Lung microvascular endothelial cell (primary cell): ENCODE measurements at places on chromosomes 2 and 18.

DNA sequence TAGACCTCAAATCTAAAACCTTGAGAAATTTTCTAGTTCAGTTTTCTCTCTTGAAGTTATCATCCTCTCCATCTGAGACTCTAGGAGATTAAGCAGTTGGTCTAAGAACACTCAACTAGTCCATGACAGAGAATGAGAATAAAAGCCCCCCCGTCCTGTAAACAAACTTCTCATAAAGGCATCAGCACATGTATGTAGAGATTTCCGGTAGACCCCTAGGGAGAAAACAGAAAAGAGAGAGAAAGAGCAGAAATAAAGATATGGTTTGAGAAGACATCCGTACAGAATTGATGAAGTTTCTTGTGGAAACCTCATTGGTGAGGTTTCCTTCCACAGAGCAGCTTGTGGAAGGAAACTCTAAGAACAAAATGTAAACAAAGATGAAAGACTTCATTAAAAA lies 3.2 kb upstream of the GPR155 start:
- DNase-seq = no peak

DNA sequence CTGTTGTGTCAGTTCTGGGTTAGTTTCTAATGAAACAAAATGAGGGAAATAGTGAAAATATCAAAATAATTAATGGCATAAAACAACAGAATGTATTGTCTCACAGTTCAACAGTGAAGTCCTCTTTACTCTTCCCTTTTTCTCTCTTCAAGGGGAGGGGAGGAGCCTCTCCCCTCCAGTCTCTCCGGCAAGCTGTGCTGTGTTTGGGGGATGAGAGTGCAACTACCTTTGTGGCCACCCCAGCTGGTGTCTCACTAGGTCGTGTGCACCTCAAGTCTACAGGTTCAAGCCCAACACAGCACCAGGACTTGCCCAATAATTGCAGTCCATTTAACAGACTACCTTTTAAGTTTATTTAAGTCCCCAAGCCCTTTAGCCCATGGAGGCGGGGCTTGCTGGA lies 271.7 kb upstream of the DOK6 start:
- no peak for DNase-seq

DNA sequence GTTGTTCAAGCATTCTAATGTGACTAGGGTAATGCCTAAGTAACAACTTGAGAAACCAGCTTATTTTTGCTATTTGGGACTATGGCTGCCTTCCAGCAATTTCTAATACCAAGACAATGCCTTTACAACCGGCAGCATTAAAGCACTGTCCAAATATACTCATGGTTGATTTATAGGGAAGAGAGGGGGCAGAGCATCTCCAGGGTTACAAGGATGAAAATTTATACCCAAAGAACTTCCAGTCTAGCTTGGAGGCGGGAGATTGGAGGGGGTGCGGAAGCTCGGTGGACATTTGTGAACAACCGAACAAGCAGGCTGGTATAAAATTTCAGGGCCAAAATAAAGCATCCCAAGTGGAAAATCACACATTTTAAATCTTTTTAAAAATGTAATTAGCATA lies 294.9 kb upstream of the STON1 start:
- no peak for DNase-seq

GRCh38 chr2:204161886-204162285 lies 225.3 kb downstream of the ICOS start:
- no peak for DNase-seq

GRCh38 chr18:57921708-57922107 lies 118.6 kb upstream of the ATP8B1 start:
- DNase-seq = no peak
